Stimulated activated CD4-positive, alpha-beta T cell treated with anti-CD3 and anti-CD28 coated beads, Interleukin-15, amount 100 ng/mL, for 1 hour (primary cell): ENCODE measurements at places on chromosomes 2 and 18.

DNA sequence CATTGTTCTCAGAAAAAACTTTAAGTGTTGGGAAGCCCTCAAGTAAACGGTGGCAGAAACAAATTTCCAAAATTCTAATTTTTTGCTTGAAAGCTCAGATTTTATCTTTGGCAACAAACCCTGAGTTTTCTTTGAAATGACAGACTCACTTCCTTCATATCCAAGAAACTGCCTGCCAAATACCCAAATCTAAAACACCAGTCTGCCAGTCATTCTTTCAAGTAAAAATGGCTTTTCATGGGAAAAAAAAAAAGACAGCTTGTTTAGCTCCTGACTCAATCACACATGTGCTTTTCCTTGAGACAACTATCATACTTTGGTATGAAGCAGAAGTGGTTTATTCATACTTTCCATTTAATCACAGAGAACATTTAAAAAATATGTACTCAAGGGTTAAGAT, 40.6 kb upstream of the CSRNP3 start:
- no peak for DNase-seq

GRCh38 chr2:224881846-224882245, 160.4 kb downstream of the DOCK10 start:
- no peak for DNase-seq

GRCh38 chr2:151907286-151908203, 79.3 kb upstream of the ARL5A start:
- DNase-seq = no peak

DNA sequence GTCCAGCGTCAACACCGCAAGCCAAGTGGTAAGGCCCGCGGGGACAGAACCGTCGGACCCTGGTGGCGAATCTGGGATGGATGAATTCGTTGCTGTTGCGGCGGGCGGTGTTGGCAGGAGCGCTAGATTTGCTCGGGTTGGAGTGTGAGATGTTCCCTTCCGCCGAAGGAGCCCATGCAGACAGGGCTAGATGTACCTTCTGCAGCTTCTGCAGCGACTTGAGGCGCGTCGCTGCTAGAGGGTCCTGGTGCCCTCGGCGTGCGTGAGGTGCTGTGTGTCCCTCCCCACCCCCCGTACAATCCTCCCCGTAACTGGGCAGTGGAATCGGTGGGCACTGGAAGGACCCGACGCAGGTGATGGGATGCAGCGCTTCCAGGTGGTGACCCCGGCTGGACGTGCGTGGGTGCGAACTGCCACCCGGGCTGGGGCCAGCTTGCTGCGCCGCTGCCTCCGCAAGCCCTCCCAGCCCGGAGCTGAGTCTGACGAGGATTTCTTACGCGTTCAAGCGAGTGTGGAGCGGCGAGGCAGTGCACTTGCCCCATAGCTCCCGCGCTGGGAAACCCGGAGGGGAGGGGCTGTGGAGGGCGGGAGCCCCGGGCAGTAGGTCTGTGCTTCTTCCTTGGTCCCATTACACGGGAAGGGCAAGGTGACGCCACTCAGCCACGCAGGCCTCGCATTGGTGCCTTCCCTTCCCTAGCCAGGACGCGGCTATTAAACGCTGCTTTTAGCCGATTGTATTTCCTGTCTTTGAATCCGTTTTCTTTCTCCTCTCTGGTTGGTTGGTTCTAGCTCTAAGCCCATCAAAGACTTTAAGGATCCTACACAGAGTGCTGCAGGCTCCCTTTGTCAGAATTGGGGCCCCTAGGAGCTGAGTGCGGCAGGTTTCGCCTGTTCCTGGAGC, 34.2 kb downstream of the CHRNA1 start:
- DNase-seq = no peak

DNA sequence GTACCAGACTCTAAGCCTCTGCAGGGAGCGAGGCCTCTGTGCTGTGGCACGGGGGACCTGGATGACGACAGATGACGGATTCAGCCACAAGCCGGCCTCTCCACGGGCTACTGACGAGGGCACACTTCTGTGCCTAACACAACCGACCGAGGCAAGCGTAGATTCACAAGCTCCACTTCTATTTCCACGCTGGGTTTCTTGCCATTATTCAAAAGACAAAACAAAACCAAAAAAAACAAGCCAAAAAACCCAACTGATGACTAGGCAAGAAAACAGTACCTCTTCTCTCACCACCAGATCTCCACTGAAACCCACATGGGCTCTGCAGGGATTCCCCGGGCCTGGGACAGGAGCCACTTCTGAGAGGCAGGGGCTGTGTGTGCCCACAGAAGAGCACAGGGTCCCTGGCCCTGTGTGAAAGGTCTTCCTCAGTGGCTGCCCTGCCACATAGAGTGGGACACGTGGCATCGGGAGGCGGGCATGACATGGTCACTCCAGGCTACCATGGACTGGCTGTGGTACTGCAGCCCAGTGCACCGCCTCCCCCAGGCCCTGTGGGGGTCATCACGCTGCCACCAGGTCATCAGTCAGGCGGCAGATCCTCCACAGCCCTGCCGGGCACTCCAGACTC, 254.7 kb downstream of the HDAC4 start:
- DNase-seq = no peak

DNA sequence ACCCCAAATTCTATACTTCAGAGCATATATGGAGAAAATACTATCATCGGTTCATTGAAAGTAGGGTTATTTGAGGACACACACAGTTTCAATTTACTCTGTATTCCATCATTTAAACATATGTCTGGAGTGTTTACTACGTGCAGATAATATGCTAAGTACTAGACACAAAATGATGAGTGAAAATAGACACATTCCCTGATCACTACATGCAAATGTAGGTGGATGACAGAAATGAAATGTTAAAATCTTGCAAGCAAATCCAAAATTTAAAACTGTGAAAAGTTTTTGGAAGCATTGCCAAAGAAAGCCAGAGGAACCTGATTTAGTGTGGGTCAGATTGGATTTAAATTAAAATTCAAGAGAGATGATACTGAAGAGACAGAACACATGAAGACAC, 1106.6 kb downstream of the CBLN2 start:
- no peak for DNase-seq

DNA sequence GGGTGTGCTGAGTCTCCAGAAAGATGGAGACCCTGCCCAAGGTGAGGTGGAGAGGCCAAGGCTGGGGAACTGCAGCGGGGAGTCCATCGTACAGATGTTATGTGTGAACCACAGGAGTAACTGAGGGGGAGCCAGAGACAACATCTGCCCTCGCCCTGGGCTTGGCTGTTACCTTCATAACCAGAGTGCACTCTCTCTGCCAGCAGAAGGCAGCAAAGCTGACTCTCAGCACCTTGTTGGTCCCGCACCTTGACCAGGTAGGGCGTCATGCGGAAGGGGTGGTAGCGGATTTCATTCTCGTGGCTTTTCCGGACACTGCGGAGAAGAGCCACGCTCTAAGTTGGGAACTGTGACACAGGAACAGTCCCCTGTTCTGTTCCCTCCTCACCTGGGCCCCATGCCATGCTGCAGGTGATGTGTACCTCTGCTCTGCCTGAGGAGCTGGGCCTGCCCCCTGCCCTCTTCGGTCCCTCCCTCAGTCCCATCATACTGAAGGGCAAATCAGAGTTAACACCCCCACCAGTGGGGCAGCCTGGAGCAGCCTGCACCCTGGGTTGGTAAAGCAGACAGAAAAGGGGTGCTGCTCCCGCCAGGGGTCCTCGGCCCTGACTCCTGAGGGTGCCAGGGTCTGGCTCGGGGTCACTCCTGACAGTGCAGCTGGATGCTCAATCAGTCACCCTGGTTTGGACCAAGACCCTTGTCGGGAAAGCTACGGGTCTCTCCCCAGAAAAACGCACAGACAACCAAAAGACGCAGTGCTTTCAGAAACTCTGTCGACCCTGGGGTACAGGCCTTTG, 20.3 kb downstream of the PER2 start:
- no peak for DNase-seq

GRCh38 chr2:189409647-189410046, 31.6 kb upstream of the WDR75 start:
- DNase-seq = no peak

GRCh38 chr2:32977228-32977758, 30.5 kb downstream of the LTBP1 start:
- DNase-seq = no peak

- no peak for DNase-seq
These were observed 1.5 kb downstream of the TRMT61B start for GRCh38 chr2:28868611-28869010.

DNA sequence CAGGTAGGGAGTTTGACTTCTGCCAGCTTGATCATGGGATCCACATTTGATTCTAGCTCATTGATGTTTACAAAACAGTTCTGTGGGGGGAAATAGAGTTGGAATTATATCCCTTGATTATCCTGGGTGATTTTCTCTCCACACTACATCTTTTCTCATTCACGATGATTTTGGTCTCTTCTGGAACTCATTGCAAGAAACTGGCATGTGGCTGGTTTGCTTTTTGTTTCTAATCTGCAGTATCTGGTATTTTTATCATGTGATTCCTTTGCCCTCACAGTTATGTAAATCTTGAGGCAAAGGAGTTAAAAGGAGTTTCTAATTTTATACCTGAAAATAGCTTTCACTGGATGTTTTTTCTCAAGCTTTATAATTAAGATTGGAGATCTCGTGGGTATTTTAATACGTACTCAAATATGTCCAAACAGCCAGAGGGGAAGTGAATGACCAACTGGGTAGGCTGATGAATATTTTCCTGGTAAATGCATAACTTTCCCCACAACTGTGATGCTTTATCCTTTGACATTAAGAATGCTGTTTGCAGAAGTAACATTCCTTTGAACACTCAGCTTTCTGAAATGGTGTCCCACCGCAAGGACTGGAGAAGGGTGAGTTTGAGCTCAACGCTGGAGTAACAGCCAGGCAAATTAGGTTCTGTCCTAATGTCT, 502.9 kb upstream of the ZEB2 start:
- DNase-seq = no peak

- no peak for DNase-seq
These were observed 131.5 kb downstream of the MBP start for GRCh38 chr18:77001041-77001440.

- no peak for DNase-seq
These were observed 109.0 kb downstream of the ACAA2 start for GRCh38 chr18:49704334-49704733.

DNA sequence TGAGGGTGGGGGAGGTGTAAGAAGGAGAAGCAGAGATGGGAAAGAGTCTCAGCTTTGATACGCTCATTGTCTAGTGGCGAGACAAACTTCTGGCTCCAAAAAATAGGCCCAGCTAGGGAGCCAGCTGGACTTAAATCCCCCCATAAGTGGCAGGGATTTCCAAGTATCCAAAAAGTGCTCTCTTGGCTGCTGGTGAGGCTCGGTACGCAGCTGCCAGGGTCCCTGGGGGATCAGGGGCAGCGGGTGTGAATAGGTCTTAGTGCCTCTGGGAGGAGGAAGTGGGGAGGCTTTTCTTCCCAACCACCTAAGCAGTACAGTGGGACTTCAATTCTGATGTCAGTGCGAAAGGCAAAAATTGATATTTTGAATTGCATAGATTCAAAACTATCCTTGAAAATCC, 73.5 kb downstream of the ALK start:
- DNase-seq = no peak

- DNase-seq = no peak
These were observed 12.4 kb downstream of the GALNT5 start for GRCh38 chr2:157269922-157270321.

- no peak for DNase-seq
These were observed 27.6 kb downstream of the GALNT3 start for GRCh38 chr2:165766326-165766927.

DNA sequence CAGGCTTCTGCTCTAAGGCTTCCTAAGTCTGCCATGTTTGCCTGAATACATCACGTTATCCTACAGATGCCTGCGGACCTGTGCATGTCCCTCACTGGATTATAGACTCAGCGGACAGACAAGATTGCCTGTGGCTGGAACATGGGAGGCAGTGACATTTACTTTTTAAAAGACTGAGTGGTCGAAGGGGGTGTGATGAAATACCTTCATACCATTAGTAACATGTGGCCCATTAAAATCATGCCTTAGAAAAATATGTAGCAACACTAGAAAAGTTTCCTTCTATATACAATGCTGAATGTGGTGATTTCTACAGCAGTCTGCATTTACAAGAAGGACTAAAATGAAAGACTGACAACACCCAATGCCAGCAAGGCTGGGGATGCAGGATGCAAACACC, 154.4 kb downstream of the ASB1 start:
- DNase-seq = no peak

- DNase-seq = no peak
These were observed 10.1 kb downstream of the EHD3 start for GRCh38 chr2:31244101-31244500.

GRCh38 chr2:8563814-8564474, 117.9 kb upstream of the ID2 start:
- no peak for DNase-seq

DNA sequence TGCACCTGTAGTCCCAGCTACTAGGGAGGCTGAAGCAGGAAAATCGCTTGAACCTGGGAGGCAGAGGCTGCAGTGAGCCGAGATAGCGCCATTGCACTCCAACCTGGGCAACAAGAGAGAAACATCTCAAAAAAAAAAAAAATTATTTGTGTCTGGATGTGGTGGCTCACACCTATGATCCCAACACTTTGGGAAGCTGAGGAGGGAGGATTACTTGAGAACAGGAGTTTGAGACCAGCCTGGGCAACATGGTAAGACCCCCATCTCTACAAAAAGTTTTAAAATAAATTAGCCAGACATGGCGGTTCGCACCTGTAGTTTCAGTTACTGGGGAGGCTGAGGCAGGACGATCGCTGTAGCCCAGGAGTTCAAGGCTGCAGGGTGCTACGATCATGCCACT, 1.6 kb upstream of the VAMP8 start:
- no peak for DNase-seq

DNA sequence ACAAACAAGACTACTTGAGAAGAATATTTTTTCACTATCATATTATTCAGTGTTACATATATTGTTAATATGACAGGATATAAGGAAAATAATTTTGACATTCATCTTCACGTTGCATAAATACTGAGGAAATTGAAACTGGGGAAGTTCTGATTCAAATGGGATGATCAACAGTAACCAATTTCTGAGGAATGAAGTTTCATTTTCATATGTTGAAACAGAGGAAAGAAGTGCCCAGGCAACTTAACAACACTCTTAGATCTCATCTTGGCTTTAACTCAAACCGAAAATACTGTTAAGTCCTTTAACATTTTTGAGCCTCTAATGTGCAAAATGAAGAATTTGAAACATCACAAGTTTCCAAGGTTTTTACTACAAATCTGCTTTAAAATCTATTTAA, 612.2 kb upstream of the VRK2 start:
- DNase-seq = no peak

- no peak for DNase-seq
These were observed 6.1 kb upstream of the SERPINB8 start for GRCh38 chr18:63963615-63964256.

GRCh38 chr2:112887964-112888749, 22.8 kb upstream of the IL37 start:
- DNase-seq = no peak

GRCh38 chr2:27135478-27135955, 1.1 kb upstream of the PREB start:
- no peak for DNase-seq

DNA sequence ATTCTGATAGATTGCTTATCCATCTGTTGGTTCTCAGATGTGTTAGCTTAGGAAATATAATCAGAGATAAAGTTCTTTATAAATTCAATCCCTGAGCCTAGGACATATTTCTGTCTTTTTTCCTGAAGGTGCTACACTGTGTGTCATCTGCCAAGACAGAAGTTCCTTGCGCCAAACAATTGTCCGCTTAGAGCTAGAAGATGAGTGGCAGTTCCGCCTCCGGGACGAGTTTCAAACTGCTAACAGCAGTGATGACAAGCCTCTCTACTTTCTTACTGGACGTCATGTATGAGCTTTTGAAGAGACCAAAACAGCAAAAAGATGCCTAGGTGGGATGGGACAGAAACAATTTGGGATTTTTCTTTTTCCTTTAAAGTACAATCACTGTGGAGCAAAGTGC, 78.0 kb downstream of the ESCO1 start:
- no peak for DNase-seq
